Ammon's horn (tissue), 1 donor: ENCODE measurements at places on chromosomes 6 and 20.
A peak's percentile ranks its signal among the peaks of the same experiment; 100 is the strongest.

DNA sequence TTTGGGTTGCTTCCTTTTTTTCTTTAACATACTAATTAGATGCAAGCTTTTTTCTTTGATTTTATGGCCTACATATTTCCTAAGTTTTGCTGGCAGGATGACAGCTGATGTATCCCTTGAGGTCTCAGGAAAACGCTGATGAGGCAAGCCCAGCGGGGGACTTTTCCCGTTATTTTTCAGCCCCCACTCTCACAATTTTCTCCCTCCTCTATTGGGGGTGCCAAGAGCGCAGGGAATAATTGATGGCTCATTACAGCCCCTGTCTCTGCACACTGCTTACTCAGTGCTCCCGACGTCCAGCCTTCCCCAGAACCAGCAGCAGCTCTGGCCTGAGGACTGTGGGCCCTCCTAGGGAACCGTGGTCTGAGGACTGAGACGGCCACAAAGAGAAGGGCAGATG lies 38.6 kb upstream of the VSTM2L start:
- no peak for DNase-seq

GRCh38 chr6:108644252-108644651 lies 83.5 kb downstream of the FOXO3 start:
- no peak for DNase-seq

DNA sequence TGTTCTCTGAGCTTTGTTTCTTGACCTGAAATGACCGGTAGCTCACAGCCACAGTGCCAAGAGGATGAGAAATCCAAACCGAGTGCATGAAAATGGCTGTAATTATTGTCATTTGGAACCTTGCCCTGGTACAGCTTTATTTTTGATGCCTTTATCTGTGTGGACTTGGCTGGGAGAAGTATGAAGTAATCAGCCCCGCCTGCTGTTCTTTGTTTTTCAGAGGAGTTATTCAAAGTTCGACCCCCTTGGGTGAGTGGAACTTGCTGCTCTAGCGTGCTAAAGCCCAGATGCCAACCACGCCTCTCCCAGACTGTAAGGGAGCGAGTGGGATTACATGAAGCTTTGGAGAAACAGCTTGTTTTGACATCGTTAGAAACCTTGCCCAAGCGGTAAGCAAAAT lies 48.3 kb downstream of the ECT2L start:
- peak; percentile 75 for DNase-seq

DNA sequence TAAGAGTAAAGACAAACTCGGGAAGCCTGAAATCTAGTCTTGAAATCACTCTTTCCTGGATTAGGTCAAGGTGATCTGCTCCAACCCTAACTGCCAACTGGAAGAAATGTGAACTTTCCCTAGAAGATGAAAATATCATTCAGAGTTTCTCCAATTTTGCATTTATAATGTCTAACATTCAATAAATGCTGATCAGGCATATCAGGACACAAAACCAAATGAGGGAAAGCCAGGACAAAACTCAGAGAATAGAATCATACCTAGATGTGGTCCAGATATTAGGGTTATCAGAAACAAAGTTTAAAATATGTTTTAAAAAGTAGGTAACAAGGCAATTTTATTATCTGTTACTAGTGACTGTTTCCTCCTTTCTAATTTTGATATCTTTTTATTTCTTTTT lies 335.5 kb upstream of the MAP3K7 start:
- no peak for DNase-seq

- no peak for DNase-seq
These were observed 215.5 kb upstream of the ECI2 start for GRCh38 chr6:4350567-4351519.

- no peak for DNase-seq
These were observed 118.8 kb downstream of the CDKAL1 start for GRCh38 chr6:20653085-20653479.

GRCh38 chr6:160790028-160790792 lies 88.2 kb downstream of the PLG start:
- no peak for DNase-seq

DNA sequence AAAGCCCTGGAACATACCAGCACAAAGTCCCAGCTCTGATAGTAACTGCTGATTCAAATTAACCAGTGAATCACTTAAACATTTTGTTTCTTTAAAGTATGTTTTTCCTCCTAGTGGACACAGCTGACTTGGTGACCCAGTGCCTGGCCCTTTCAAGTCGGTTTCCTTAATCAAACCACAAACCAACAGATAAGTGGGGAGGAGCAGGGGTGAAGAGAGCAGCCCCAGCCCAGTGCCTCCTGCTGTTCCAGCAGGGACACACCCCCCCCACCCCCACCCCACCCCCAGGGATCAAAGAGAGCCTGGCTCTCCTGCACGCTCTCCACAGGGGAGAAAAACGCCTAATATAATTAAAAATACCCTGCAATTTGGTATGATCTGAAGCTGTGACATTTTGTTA lies 55.4 kb upstream of the TBXT start:
- no peak for DNase-seq

DNA sequence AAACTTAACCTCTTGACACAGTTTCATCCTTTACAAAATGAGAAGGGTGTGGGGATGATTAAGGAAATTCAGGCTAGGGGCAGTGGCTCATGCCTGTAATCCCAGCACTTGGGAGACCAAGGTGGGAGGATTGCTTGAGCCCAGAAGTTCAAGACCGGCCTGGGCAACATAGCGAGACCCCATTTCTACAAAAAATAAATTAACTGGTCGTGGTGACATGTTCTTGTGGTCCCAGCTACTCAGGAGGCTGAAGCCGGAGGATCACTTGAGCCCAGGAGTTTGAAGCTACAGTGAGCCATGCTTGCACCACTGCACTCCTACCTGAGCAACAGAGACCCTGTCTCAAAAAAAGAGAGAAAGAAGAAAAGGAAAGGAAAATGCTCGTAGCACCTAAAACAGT lies 9.0 kb downstream of the ZSWIM3 start:
- DNase-seq = no peak

GRCh38 chr6:11242711-11243110 lies 10.2 kb upstream of the NEDD9 start:
- DNase-seq = no peak

GRCh38 chr6:151248295-151248694 lies 8.5 kb downstream of the AKAP12 start:
- no peak for DNase-seq

DNA sequence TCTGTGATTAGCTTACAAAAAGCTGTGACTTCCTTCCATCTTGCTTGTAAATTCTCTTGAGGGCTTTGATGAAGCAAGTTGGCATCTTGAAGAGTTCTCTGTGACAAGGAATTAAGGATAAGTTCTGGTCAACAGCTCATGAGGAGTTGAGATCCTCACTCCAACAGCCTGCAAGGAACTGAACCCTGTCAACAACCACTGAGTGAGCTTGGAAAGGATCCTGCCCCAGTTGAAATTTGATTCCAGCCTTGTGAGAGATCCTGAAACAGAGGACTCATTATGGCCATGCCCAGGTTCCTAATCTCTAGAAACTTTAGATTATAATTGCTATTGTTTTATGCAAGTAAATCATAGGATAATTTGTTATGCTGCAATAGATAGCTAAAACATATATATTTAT lies 133.7 kb downstream of the PTCHD4 start:
- no peak for DNase-seq

- DNase-seq = no peak
These were observed 55.3 kb upstream of the GPR6 start for GRCh38 chr6:109922851-109923250.
